ENCODE measurements at places on chromosomes 2 and 18.

DNA sequence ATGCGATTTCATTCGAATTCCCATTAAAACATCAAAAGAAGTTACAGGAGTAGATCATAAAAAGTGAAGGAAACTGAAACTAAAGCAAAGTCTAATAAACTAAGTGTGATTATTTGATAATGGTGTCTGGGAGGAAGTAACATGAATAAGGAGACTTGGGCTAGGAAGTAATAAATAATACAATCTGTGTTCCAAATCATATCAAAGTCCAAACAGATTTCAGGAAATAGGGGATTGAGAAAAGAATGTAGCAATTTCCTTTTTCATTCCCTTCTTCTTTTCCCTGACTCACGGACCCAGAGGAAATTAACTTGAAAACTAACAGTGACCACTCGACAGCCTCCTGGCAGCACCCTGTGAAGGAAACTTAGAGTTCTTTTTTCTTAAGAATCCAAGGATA, 758.4 kb upstream of the GCFC2 start:
- DNase-seq: no peak

DNA sequence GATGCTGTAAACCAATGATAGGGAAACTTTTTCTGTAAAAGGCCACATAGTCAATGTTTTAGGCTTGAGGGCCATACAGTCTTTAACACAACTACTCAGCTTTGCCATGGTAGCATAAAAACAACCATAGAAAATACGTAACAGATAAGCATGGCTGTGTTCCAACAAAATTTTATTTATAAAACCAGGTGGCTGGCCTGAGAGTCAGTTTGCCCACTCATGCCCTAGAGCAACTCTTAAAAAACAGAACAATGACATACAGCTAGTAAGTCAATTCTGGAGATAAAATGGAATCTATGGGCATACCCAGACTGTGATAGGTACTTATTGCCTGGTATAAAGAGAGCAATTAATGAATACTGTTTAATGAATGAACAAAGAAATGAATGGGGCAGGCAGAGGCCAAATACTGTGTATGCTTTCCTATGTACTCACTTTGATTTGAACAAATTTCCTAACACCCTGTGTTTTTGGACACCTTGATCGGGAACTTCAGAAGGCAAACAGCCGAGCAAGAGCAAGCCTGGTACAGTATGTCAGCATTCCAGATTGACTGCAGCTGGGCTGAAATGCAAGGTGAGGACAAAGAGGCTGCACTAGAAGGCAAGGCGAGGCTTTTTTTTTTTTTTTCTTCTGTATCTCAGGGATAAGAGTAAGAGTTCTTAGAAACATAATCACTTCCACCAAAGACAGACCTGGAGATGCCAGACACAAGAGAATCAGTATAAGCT, 315.3 kb downstream of the CLIP4 start:
- DNase-seq: no peak

DNA sequence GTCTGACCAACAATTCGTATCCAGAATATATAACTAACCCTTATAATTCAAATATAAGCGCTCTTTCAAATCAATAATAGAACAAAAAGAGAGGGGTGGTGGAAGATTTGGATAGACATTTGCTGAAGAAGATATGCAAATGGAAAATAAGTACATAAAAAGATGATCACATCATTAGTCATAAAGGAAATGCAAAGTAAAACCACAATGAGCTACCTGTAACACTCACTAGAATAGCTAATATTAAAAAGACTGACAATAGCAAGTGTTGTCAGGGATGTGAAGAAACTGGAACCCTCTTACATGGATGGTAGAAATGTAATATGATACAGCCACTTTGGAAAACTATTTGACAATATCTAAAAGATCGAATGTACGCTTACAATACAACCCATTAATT, 84.9 kb upstream of the MRPS9 start:
- DNase-seq: no peak

DNA sequence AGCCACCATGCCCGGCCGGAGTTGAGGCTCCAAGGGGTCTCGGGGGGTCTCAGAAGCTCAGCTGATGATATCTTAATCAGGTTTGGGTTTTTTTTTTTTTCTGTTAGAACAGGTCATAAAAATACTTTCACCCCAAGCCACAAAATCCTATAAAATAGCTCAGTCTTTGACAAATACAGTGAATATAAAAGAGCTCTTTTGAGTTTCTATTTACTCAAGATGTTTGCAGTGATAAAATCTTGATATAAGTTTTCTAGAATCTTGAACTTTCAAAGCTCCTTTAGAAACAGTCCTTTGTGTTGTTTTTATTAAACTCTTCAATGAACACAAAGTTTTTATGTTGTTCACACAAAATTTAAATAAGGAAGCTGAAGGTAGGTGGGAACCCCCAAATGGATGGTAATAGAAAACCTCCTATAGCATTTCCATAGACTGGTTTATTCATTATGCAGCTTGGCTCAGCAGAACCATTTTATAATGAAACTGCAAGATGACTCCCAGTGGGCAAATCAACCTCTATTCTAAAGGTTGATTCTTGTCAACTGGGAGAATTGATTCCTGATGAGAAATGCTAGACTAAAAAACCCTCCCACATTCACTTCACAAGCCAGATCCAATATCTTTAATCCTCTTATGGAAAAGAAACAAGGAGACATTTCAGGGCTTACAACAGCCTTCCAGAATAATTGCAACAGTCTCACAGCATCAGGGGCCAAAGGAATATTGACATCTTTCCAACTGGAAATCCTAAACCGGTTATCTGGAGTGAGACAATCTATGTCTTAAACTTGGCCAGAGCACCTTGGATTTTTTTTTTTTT, 13.6 kb upstream of the NARS1 start:
- no peak for DNase-seq

DNA sequence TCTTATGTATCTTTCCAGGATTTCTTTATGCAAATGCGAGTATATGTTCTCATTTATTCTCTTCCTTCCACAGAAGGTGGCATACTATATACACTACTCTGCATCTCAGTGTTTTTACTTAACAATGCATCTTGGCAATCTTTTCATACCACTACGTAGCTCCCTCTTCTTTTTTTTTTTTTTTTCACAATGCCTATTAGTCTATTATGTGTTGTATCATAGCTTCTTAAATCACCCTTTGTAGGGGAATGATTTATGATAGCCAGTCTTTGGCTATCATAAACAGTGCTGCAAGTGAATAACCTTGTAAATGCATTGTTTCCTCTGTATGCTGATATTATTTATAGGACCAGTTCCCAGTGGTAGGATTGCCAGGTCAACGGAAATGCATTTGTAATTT, 204.2 kb downstream of the BABAM2 start:
- no peak for DNase-seq

GRCh38 chr2:164044622-164045021, 308.8 kb upstream of the FIGN start:
- no peak for DNase-seq

- no peak for DNase-seq
Measured at GRCh38 chr2:83196225-83196624, 1262.9 kb downstream of the SUCLG1 start.

GRCh38 chr2:30037016-30037415, 109.8 kb upstream of the YPEL5 start:
- DNase-seq: no peak

DNA sequence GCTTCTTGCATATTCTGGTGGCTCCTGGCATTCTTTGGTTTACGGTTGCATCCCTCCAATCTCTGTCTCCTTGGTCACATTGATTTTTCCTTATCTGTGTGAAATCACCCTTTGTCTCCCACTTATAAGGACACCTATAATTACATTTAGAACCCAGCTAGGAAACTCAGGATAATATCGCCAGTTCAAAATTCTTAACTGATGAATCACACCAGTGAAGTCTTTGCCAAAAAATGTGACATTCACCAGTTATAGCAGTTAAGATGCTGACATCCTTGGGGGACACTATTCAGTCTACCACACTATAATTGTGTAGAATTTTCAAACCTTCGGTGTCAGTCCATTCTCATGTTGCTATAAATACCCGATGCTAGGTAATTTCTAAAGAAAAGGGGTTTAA, 320.2 kb downstream of the TMX3 start:
- DNase-seq: peak; percentile 4

DNA sequence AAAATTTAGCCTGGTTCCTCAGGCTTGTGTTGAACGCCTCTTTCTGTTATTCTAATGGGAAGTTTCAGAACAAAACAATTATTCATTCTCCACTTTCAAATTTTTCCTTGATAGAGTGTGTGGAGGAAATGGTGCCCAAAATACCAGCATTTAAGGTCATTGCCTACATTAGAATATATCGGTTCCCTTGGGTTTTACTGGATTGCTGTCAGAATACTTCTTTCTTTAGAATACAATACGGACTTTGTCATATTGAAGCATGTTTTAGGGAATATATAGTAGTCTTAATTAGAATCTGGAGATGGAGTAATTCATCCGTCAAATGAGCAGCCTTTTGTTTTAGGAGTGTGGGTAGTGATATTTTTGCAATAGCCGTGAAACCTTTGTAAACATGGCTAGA, 13.3 kb downstream of the LIMS1 start:
- no peak for DNase-seq

DNA sequence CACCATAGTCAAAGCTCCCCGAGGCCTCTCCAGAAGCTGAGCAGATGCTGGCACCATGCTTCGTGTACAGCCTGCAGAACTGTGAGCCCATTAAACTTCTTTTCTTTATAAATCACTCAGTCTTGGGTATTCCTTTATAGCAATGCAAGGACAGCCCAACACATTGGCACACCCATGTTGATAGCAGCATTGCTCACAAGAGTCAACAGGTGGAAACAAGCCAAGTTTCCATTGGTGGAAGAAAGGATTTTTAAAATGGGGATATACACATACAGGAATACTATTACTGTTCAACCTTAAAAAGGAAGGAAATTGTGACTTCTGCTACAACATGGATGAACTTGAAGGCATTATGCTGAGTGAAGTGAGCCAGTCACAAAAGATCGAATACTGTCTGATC, 186.8 kb upstream of the RAB12 start:
- DNase-seq: no peak

DNA sequence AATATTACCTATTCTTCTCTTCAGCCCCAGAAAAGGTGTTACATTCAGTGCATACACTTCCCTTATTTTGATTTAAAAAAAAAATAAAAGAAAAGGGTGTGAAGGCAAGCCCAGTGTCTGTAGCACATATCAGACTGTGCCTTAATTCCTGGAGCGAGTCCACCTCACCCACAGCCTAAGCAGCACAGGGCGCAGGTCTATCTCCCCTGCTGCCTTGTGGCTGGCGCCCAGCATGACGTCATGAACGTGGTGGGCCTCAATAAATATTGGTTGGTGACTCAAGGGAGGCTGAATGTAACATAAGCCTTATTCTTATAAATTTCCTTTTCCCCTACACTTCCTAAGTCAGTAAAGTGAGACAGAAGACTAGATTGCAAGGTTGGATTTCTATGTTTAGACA, 26.4 kb downstream of the ST3GAL5 start:
- DNase-seq: no peak

DNA sequence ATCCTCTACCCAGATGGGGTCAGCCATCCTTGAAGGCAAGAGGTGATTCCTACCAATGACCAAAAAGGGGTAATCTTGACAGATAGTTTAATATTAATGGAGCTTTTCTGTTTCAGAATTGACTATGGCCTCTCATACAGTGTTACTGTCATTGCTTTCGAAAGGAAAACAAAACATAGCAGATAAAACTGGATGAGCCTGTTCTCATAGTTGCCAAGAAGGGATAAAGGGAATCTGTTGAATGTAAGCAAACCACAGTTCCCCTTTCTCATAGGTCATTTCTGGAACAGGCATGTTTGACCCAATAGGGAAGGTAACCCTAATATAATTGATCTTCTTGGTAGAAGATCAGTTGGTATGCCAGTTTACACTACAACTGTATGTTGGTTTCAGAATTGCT, 1.6 kb downstream of the RAB27B start:
- no peak for DNase-seq

DNA sequence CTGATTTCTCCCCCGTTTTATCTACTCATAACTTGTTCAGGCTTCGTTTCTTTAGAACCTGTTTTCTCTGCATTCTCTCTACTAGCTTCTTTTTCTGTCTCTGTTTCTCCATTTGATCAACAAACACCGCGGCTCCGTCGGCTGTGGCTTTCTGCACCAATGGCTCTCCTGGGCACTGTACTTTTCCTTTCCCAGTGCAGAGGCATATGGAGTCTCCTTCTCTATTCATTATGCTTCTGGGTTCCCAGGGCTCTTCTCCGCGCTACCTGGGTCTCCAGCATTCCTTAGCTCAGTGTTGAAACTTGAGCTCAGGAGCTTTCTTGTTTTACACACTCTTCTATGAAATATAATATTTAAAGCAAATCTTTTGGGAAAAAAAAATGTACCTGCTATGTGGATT, 196.6 kb upstream of the SOX11 start:
- no peak for DNase-seq

- no peak for DNase-seq
Measured at GRCh38 chr2:231922311-231923009, 3.7 kb downstream of the NPPC start.

DNA sequence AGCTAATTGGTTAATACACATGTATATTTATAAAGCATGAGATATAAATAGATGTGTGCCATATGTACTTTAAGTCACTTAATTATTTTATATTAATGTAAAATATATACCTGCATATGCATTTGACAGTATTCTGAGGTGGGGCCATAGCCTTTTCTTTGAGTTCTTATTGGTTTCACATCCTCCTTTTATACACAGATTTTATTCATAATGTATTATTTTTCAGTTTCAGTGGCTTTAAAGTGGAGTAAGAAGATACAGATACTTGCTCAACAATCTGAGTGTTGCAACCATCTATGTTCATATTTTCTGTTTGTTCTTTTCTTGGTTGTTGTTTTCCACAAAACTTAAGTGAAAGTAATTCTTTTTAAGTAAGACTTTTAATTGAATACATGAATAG, 436.5 kb downstream of the RND3 start:
- no peak for DNase-seq

- no peak for DNase-seq
Measured at GRCh38 chr18:39345321-39345720, 1779.7 kb upstream of the CELF4 start.

- no peak for DNase-seq
Measured at GRCh38 chr18:57631697-57632096, 10.1 kb upstream of the NARS1 start.

- DNase-seq: no peak
Measured at GRCh38 chr2:226337941-226338600, 461.5 kb downstream of the IRS1 start.

- DNase-seq: no peak
Measured at GRCh38 chr2:207291625-207292252, 126.0 kb upstream of the KLF7 start.
